ENCODE measurements at places on chromosomes 4 and X.

- no peak for DNase-seq
Measured at GRCh38 chr4:155529272-155529671, 137.4 kb upstream of the GUCY1A1 start.

GRCh38 chr4:6180841-6181631 lies 19.3 kb downstream of the JAKMIP1 start:
- DNase-seq = no peak

DNA sequence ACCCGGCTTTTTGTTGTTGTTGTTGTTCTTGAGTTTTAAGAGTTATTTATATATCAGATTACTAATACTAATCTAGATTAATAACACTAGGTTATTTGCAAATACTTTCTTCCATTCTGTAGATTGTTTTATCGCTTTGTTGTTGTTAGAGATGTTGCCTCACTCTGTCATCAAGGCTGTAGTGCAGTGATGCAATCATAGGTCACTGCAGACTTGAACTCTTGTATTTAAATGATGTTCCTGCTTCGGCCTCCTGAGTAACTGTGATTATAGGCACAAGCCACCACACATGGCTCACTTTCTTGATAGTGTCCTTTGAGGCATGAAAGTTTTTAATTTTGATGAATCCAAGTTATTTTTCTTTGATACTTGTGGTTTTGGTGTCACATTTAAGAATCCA lies 129.0 kb downstream of the VSIG4 start:
- no peak for DNase-seq

DNA sequence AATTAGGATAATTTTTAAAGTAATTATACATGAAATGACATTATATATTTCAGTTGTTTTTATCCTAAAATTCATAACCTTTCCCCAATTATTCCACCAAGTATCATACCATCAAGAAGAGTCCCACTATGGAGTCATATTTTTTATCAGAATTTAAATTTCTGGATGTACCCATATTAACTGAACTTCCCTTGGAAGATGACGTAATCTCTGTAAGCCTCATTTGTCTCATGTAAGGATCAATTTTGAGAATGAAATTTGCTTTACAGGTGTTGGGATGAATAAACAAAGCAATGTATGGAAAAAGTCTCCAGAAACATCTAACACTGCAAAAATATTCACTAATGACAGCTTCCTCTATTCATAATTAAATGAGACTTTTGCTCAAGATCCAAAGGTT lies 147.5 kb downstream of the NPFFR2 start:
- no peak for DNase-seq

DNA sequence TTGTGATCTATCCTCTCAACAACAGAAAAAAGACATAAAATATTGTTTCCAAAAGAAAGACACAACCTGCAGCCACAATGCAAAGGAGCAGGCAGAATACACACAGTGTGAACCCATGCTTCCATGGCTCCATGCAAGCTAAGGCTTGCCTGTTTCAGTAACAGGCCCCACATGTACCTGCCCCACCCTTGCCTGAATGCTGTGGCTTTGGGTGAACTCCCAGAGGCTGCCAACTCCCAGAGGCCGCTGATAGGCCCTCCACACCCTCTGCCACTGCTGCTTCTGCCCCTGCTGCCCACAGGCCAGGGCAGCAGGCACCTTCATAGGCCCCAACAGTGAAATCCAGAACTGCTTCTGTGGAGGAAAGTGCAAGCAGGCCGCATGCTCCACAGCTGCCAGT lies 313.9 kb downstream of the CHIC1 start:
- no peak for DNase-seq

DNA sequence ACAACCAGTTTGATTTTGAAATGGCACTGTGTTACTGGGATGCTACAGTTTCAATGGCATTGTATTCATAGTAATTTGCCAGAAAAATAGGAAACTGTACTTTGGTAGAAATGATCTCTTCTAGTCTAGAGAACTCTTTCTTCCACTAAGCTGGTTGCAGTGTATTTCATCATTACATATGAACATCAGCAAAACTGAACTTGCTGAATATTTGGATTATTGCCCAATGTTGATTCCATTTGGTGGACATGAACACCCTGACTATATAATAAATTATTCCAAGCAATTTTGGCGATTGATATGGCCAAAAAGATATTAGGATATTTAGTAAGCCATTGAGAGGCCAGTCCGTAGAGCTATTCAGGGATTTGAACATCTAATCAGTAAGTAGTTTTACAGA lies 191.8 kb upstream of the CXorf66 start:
- no peak for DNase-seq

DNA sequence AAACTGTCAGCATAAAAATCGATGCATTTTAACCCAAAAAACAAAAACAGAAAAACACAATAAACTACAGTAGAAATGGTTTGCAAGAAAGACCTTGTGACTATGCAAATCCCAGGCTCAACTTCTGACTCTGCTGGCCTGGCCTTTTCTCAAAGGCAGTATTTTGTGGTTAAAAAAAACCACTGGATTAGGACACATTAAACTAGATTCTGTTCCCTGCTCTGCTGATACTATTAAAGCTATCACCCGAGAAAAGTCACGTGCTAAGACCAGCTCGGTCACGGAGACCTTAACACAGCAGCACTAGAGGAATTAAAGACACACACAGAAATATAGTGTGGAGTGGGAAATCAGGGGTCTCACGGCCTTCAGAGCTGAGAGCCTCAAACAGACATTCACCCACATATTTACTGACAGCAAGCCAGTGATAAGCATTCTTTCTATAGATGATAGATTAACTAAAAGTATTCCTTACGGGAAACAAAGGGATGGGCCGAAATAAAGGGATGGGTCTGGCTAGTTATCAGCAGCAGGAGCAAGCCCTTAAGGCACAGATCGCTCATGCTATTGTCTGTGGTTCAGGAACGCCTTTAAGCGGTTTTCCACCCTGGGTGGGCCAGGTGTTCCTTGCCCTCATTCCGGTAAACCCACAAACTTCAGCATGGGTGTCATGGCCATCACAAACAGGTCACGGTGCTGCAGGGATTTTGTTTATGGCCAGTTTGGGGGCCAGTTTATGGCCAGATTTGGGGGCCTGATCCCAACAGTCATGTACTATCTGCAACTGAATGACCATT lies 16.1 kb downstream of the CBR4 start:
- DNase-seq = no peak

All from NCI-H1092 treated with DMSO at 0.1 percent for 48 hours (cell line).